HTR-8/SVneo (cell line): ENCODE measurements at places on chromosomes 1 and 21.

DNA sequence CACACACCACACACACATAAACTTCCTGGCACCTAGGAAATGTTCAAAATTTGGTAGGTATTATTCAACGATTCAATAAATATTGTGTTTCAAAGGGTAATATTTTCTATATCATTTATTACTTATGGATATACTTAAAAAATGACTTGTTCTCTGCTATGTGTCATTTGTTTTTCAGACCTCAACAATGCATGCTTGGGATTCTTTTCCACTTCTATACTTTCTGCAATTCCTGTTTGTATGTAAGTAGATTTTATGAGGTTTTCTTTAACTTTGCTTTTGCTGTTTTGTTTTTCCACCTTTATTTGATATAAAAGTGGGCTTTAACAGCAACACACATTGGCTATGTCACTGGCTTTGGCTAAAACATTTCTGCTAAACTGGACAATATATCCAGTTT, 3.5 kb downstream of the CEP170 start:
- no peak for DNase-seq

GRCh38 chr21:42525029-42525581, 11.5 kb downstream of the SLC37A1 start:
- no peak for DNase-seq

DNA sequence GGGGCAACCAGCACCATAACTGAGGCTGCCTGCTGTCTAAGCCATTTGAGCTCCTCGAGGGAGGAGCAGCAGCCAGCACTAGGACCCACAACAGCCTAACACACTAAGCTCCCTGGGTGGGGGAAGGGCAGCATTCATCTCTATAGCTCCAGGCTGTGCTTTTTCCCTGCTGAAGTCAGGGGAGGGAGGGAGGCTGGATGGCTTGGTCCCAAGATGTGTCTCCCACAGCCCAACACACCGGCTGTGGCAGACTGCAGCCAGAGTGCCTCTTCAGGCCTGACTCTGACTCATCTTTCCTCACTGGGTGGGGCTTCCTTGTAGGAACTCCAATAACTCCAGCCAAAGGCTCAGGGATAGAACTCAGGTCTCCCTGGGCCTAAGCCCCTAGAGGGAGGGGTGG, 296.3 kb downstream of the PRDM2 start:
- no peak for DNase-seq

DNA sequence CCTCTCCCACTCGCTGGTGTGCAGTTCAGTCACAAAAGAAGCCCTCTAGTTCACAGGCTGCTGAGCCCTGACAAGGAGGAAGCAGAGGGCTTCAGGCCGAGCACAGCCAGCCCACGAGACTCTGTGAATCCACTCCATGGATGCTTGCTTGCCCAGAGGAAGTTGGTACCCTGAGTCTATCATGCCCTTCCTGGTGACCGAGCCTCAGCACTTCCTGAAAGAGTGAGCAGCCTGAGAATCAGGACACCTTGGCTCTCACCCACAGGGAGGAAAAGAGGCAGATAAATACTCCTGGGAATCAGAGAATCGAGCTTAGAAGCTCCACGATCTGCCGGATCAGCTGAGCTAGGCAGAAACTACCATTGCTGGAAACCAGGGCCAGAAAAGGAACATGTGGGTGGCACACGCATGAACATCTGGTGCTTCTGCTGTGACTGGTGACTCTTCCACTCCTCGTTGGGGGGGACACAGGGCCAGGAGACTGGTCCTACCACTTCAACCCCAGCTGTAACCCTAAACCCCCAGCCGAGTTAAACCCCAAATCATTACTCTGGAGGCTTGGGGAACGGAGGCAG, 376.3 kb upstream of the CAMK1G start:
- no peak for DNase-seq

- no peak for DNase-seq
Measured at GRCh38 chr1:156006666-156007376, 13.9 kb downstream of the SSR2 start.

DNA sequence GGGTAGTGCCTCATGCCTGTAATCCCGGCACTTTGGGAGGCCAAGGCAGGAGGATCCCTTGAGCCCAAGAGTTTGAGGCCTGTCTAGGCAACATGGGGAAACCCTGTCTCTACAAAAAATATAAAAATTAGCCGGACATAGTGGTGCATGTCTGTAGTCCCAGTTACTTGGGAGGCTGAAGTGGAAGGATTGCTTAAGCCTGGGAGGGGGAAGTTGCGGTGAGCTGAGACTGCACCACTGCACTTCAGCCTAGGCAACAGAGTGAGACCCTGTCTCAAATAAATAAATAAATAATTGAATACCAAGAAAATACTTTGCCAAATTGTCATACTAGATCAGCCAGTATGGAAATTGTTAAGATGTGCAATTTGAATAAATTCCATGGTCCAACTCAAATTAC, 5.9 kb upstream of the RBBP5 start:
- DNase-seq: no peak

- no peak for DNase-seq
Measured at GRCh38 chr21:32112195-32112594, 166.7 kb downstream of the MIS18A start.

GRCh38 chr1:199508653-199509052, 518.9 kb upstream of the NR5A2 start:
- DNase-seq: no peak

GRCh38 chr1:178886551-178886950, 15.7 kb upstream of the ANGPTL1 start:
- no peak for DNase-seq

- DNase-seq: no peak
Measured at GRCh38 chr1:221994274-221994698, 252.4 kb upstream of the DUSP10 start.
